ENCODE measurements at places on chromosomes 12 and 14.

- no peak for DNase-seq
Measured at GRCh38 chr12:32952681-32953080, 56.1 kb upstream of the PKP2 start.

- DNase-seq, result no peak
Measured at GRCh38 chr12:113939867-113940266, 26.3 kb downstream of the RBM19 start.

DNA sequence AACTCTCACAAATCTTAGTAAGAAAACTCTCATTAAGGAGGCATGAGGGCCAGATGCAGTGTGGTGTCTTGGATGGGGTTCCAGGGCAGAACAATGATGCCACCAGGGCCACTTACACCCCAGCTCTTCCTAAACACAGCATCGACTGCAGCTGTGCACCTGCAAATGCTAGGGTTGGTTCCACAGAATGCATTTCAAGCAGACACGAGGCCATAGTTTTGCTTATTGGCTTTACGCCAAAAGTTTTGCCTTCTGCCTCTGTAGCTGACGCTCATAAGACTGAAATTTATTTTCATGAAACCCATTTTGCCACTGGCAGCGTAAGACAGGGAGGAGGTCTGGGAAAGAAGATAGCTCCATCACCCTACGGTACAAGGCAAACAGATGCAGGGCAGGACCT, 179.0 kb downstream of the RIMBP2 start:
- DNase-seq, result no peak

GRCh38 chr12:76031081-76031413, 529 bp downstream of the PHLDA1 start:
- DNase-seq, result no peak

GRCh38 chr12:51000245-51000644, 25.9 kb downstream of the SLC11A2 start:
- DNase-seq, result no peak

DNA sequence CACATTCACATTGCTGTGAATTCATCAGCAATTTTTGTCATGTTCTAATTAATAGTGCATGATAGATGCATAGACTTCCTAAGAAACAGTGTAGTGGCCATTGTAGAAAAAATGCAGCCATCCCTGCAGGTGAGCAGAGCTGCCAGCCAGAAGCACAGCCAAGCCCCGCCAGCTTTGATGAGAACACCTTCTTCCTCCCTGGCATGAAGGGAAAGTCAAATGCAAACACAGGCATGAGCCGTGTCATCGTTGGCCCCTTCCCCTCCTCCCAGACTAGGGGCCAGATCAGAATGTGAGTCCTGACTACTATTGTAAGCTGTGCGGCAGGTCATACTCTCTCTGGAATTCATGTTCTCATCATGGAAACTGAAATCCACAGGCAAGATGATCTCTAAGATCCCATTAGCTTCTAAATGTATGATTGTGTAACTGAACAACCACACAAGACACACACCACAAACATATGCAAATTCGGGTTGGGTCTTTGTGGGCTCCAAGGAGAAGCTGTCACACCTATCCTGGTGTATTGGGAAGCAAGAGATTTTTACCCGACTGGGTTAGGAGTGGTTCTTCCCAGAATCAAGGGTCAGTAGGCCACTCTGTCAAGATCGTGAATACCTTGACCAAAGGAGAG, 2.8 kb upstream of the AQP2 start:
- DNase-seq, result no peak

GRCh38 chr12:57722716-57723629, 15.6 kb downstream of the AGAP2 start:
- DNase-seq, result no peak

- DNase-seq, result no peak
Measured at GRCh38 chr12:32140877-32141276, 34.2 kb downstream of the BICD1 start.

- no peak for DNase-seq
Measured at GRCh38 chr12:16300736-16301135, 23.3 kb upstream of the SLC15A5 start.

DNA sequence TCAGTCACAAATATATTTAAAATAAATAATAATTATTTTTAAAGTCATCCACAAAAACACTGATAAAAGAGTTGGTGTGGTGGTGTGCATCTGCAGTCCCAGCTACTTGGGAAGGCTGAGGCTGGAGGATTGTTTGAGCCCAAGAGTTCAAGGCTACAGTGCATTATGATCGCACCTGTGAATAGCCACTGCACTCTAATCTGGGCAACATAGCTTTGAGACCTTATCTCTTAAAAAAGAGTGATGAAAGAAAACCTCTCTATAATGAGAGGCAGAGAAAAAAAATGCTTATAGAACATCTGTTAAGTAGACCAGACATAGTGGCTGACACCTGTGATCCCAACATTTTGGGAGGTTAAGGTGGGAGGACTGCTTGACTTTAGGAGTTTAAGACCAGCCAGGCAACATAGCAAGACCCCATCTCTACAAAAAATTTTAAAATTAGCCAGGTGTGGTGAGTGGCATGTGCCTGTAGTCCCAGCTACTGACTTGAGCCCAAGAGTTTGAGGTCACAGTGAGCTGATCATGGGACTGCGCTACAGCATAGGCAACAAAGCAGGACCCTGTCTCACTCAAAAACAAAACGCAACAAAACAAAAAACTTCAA, 50.5 kb downstream of the RALGAPA1 start:
- no peak for DNase-seq

GRCh38 chr14:92585981-92586937, 72.7 kb downstream of the RIN3 start:
- peak; percentile 68 for DNase-seq

DNA sequence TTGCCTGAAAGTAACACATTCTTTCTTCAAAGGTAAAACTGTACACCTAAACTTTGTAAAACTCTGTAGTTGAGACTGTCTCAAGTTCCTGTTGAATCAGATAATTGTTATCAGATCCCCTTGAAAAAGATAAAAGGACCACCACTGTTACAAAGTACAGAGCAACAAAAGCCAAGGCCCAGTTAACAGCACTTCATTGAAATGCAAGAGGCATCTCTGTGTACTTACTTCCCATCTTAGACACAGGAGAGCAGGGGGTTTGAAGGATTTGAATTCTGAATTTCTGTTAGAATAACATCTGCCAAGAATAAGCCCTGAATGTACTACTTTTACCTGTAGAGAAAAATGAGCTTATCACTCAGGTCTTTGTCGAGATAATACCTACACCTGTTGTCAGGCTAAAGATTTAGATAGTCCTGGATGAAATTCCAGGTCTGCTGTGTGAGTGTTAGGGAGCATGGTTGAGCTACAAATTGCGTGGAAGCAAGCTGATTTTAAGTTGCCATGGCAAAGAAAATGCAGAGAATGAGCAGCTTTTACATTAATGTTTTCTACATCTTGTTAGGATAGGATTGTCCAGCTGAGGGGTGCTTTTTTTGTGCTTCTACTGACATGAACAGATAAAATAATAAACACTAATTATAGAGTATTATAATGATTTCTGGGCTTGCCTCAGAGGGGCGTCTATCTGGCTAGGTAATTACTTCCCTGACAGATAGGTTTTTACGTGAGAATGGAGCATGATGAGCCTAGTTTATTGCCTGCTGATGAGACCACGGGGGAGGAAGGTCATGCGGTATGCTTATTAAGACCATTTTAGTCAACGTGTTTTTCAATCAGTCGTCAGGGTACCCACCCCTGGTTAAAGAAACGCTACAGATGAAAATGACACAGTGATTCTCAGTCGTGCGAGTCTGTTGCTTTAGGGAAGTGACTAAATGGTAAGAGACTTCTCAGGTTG, 309.2 kb downstream of the PAWR start:
- DNase-seq, result no peak

DNA sequence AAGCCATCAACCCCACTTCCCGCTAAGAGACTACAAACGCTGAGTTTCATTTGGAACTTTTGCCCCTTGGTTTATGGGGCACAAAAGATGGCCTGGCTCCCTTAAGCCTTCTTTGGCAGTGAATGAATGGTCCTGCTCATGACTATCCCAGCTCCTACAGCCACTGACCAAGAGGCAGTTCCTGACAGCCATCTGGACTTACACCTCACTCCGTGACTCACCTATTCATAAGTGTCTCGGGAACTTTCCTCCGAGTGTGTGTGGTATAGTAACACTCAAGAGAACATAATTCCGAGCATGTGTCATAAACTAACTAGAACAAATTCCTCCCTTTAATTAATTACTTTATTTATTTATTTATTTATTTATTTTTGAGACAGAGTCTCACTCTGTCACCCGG, 51.9 kb upstream of the NUDT4 start:
- no peak for DNase-seq

GRCh38 chr14:50936016-50936340, 8.3 kb downstream of the PYGL start:
- DNase-seq, result no peak

GRCh38 chr12:106152334-106152733, 13.6 kb upstream of the NUAK1 start:
- DNase-seq, result no peak

DNA sequence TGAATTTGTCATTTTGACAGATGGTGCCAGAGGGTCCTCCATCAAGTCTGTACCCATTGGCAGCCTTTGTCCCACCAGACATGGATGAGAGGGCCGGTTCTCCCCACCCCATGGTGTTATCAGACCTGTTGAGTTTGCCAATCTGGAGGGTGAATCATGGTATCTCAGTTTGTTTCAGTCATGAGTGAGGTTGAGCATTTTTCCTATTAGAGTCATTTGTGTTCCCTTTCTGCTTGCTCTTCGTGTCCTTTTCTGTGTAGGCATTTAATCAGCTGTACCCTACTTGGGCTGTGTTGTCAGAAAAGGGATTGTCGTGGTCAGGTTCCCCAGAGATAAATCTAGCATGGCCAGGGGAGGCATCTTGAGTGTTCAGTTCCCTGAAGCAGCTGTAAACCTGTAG, 30.5 kb downstream of the SLC24A4 start:
- no peak for DNase-seq

DNA sequence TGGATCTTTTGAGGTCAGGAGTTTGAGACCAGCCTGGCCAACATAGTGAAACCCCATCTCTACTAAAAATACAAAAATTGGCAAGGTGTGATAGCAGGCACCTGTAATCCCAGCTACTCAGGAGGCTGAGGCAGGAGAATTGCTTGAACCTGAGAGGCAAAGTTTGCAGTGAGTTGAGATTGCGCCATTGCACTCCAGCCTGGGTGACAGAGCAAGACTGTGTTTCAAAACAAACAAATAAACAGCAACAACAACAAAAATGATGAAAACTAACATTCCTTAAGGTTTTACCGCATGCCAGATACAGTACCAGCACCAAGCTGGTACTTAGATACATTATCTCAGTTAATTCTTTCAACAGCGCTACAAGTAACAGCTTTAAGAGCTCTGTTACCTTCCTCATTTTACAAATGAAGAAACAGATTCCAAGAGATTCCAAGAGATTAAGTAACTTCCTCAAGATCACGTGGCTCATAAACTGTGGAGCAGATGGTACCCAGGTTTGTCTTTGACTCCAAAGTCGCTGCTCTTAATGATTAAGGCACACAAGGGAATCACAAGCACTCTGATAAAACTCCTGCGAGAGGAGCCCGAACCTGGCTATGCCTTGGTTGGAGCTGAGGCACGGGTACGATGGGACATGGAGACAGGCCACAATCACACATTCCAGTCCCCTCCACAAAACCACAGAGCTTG, 17.7 kb upstream of the PLEK2 start:
- DNase-seq, result no peak

DNA sequence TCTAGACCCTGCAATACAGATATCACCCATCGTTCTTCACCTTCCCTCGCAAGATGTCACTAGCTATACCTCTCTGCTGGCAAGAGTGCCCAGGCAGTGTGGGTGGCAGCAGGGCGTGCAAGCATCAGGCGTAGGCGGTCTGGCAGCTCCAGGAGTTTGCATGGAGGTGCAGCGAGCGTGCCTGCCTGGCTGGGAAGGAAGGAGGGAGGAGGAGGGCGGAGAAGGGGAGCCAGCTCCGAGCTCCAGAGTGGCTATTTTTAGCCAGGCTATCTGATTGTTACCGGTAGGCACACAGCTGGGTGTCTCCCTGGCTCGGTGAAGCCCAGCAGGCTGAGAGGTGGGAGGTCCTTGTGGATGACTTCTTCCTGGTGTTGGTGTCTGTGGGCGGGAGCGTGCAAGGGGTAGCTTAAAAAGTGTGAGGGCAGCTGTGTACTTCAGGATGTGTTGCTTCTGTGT, 6.2 kb downstream of the FOXJ2 start:
- peak; percentile 70 for DNase-seq

DNA sequence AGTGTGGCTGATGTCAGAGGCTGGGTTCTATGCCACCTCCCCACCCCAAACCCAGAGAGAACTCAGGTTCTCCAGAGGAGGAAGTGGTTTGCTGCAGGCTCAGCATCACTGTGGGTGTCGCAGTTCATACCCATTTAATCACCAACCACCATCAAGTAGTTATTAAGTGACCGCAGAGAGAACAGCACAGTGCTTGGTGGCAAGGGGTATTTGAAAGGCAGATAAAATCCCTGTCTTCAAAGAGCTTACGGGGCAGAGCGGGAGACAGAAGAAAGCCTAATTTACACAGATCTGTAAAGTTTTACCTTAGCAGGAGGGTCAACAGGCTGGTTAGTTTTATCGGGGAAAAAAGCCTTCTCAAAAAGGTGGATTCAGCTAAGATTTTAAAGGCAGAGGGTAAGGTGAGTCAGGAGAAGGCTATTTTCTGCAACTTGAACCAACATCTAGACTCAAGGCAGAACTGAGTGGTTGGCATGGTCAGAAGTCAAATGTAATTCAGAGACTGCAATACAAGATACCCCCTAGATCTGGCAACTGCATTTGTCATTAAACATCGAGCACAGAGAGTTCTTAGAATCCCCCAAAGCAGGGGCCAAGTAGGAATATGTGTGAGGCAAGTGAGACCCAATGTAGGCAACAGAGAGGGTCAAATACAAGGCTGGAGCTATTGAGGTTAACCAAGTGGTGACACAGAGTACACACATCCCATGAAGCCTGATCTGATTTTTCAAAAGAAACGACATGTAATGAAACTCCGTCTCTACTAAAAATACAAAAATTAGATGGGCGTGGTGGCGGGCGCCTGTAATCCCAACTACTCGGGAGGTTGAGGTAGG, 13.2 kb downstream of the PXN start:
- no peak for DNase-seq

- no peak for DNase-seq
Measured at GRCh38 chr14:30410986-30411385, 148.0 kb upstream of the G2E3 start.

- DNase-seq, result no peak
Measured at GRCh38 chr12:107296681-107297089, 203.3 kb upstream of the CRY1 start.

DNA sequence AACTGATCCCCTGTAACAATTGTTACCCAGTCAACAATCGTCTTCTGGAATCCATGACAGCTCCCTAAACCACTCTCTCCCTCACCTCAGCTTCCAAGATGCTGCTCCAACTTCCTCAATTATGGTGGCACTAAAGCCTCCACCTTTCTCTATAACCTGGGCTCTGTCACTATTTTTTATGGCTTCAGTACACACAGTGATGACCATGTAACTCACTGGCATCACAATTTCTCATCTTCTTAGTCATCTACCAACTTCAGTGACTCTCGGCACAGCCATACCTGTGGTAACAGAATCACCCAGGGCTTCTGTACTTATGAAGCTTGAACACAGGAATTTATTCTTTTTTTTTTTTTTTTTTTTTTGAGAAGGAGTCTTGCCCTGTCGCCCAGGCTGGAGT, 32.0 kb upstream of the NPAS3 start:
- no peak for DNase-seq

GRCh38 chr12:131570596-131570995, 140.3 kb upstream of the SFSWAP start:
- no peak for DNase-seq
